Stimulated activated CD4-positive, alpha-beta T cell treated with anti-CD3 and anti-CD28 coated beads, TNF-alpha, amount 100 ng/mL, for 4 hours (primary cell): ENCODE measurements at places on chromosomes 1 and 21.

DNA sequence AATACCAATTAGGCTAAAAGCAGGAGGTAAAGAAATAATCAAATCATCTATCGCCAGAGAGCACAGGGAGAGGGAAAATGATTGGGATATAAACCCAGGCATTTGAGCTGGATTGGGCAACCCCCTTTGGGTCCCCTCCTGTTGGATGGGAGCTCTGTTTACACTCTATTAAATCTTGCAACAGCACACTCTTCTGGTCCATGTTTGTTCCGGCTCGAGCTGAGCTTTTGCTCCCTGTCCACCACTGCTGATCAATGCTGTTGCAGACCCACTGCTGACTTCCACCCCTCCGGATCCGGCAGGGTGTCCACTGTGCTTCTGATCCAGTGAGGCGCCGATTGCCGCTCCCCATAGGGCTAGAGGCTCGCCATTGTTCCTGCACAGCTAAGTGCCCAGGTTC is 493.8 kb downstream of the MATN1 start:
- no peak for DNase-seq

DNA sequence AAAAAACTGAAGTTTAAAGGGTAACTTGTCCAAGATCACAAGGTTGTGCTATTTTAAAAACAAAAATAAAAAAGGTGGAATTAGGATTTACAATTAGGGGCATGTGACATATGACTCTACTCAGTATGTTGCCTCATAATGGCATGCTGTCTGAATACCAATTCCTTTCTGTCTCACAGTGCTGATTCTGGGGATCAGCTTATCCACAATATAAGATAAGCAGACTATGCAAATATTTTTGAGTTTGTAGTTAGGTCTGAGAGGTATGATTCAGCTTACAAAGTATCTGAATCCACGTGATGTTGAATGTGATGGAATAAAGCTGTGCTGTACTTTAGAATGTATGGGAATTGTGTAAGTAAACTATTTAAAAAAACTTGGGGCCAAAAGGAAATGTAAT is 216.6 kb downstream of the HHIPL2 start:
- DNase-seq, result no peak

- no peak for DNase-seq
Observed at GRCh38 chr1:115467196-115467595, 129.1 kb upstream of the NGF start.

- DNase-seq, result no peak
Observed at GRCh38 chr1:212628046-212628445, 19.5 kb downstream of the ATF3 start.

- no peak for DNase-seq
Observed at GRCh38 chr1:177023726-177024125, 140.8 kb downstream of the ASTN1 start.

GRCh38 chr1:30253361-30253760 is 470.0 kb downstream of the MATN1 start:
- no peak for DNase-seq

- no peak for DNase-seq
Observed at GRCh38 chr1:208528578-208529240, 284.5 kb upstream of the PLXNA2 start.

GRCh38 chr21:43307677-43308070 is 119.3 kb downstream of the SIK1 start:
- DNase-seq, result no peak

- DNase-seq, result no peak
Observed at GRCh38 chr1:155134322-155134721, 1.3 kb upstream of the SLC50A1 start.

GRCh38 chr21:37799211-37800056 is 116.8 kb downstream of the KCNJ6 start:
- no peak for DNase-seq

- no peak for DNase-seq
Observed at GRCh38 chr1:40898431-40898901, 36.3 kb upstream of the CITED4 start.

- no peak for DNase-seq
Observed at GRCh38 chr1:206970446-206970845, at the start of gene FCAMR. Gene FCAMR (minus strand): TSS chr1:206970460. CDS start chr1:206970125, 335 bp downstream.

DNA sequence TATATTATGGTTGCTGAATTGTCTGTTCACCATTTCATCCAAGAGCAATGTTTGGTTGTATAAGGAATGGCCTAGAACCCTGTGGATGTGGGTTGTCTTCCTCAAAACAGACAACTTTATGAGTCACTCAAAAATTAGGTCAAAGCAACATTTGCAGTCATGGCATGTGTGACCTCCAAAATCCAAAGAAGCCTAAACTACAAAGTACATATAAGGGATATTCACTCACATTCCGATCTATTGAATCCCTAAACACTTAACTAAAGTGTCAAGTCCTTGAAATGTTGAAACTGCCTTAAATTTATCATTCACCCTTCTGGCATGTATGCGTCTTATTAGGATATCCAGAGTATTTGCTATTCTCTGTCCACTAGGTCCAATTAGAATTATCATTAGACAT is 491.5 kb downstream of the NUF2 start:
- DNase-seq, result no peak

GRCh38 chr21:30349572-30349971 is 1.2 kb upstream of the KRTAP23-1 start:
- no peak for DNase-seq

GRCh38 chr1:37255136-37255795 is 219.1 kb upstream of the ZC3H12A start:
- DNase-seq, result no peak

DNA sequence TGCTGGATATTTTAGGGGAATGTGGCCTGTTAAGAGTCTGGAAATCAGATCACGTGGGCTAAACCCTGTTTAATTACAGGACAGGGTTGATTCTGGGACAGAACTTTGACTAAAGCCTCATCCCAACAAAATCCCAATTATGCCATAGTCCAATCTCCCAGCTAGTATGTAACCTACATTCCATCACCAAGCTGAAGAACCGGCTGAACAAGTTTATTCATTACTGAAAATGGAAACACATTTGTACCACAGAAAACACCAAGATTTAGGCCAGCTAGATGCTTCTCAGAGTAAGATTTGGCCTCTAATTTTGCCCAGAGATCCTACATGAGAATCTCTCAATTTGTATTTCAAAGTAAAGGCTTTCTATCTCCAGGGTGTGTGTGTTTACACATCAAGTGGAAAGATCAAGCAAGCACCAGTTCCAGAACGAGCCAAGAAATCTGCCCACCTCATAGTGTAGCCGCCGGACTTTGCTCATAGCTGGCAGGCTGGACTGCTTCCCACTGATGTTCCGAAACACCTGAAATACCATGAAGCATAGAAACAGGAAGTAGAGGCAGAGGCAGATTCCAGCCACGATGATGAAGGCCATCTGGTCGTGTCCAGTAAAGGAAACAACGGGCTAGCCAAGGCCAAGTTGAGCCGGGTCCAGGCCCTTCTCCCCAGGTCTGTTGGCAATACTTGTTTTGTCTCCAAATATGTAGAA is 86.8 kb downstream of the WLS start:
- no peak for DNase-seq

GRCh38 chr1:202291001-202291400 is 50.7 kb downstream of the UBE2T start:
- no peak for DNase-seq

GRCh38 chr1:202245391-202245790 is 51.8 kb downstream of the LGR6 start:
- DNase-seq, result no peak

DNA sequence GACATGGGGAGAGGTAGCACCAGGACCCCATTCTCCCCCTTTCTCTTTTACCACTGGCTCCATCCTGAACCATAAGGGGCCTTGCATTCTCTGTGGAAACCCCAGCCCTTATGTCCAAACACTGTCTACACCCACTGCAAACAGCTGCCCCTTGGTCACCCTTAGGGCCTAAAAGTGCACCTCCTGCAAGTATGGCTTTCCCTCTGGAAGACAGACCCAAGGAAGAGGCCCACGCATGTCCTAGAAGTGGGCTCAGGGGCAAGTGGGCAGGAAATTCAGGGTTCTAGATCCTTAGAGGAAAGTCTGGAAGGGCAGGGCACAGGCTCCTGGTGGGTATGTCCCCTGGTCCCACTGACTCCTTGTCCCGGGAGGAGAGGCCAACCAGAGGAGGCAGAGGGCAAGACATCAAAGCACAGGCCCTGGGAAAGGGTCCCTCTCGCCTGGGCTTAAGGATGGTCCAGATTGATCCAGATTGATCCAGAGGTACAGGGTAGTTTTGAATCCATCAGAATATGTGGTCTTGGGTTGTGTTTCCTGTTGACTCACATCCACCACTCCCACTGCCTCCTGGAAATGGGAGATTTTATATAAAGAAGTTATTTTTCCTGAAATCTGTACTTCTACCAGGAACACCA is 150.9 kb downstream of the GRIK3 start:
- DNase-seq, result no peak

GRCh38 chr1:165306543-165307434 is 49.7 kb downstream of the LMX1A start:
- DNase-seq, result no peak

DNA sequence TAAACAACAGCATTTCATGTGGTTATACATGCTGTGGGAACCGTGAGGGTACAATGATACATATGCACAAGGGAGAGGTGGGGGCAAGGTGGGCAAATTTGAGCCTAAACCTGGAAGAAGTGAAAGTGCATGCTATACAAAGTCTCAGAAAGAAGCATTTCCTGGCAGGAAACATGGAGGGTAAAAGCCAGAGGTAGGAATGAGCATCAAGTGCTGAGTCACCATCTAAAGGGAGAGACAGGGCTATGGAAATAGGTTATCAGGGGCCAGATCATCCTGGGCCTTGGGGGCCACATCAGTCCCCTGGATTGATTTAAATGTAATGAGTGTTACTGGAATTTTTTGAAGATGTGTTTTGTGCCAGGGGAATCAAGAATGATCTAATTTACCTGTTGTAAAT is 60.1 kb upstream of the DAB1 start:
- DNase-seq, result no peak

DNA sequence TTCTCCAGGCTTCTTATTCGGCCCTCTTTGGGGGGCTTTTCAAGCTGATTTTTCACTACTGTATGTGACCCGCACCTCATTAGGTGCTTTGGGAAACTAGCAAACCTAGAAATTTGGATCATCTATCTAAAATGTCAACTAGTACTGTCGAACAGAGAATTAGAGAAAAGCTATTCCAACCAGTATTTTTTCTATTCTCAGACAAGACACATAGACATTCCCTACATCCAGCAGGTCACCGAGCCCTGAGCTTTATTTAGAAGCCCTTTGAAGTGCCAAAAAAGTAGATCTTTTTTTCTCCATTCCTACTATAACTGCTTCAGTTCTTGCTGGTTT is 310 bp upstream of the SSR2 start:
- DNase-seq, result no peak

- DNase-seq, result no peak
Observed at GRCh38 chr21:43867332-43867703, 2.3 kb downstream of the AGPAT3 start.

DNA sequence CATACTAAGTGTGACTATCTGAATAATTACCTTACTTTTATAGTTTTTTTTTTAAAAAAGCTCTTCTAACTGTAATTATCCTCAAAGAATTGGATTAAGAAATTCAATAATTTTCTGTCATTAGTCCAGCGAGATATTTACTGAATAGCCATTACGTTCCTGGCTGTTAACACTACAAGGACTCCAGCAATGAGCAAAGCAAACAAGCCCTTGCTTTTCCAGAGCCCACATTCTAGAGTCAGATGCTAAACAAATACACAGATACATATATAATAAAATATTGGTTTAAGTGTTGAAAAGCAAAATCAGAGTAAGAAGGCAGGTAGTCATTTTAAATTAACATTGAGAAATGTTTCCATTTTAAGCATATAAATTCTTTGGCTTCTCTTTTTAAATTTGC is 118.4 kb downstream of the ATF6 start:
- no peak for DNase-seq

DNA sequence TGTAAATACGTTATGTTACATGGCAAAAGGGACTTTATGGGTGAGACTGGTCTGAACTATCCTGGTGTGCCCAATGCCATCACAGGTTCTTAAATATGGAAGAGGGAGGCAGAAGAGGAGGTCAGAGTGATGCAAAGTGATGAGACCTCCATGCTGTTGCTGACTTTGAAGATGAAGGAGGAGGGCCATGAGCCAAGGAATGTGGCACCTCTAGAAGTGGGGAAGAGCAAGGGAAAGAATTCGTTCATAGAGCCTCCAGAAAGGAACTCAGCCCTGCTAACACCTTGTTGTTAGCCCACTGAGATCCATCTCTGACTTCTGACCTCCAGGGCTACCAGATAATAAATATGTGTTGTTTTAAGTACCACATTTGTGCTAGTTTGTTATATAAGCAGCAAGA is 462.0 kb downstream of the RPS6KC1 start:
- DNase-seq, result no peak

DNA sequence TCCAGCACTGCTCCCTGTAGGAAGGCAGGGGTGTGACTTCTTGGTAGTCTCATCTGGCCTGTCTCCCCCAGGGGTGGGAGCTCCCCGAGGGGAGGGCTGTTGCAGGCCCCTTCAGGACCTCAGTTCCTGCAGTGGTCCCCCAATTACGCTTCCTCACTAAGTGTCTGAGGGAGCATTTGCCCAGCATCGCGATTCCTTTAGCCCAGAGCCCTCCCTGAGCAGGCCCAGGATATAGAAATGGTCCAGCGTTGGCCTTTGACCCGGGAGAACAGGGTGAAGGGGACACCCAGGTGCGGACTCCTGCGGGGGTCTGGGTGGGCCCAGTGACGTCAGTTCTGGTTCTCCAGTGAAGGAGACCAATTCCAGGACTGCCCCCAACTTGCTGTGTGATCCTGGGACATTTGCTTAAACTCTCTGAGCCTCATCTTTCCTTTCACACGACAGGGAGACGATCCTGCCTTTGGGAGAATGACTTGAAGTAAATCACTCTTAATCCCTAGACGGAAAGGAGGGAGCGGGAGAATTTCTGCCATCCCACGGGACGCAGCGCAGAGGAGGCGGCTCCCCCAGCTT is 32.6 kb upstream of the BTG2 start:
- DNase-seq, result no peak

DNA sequence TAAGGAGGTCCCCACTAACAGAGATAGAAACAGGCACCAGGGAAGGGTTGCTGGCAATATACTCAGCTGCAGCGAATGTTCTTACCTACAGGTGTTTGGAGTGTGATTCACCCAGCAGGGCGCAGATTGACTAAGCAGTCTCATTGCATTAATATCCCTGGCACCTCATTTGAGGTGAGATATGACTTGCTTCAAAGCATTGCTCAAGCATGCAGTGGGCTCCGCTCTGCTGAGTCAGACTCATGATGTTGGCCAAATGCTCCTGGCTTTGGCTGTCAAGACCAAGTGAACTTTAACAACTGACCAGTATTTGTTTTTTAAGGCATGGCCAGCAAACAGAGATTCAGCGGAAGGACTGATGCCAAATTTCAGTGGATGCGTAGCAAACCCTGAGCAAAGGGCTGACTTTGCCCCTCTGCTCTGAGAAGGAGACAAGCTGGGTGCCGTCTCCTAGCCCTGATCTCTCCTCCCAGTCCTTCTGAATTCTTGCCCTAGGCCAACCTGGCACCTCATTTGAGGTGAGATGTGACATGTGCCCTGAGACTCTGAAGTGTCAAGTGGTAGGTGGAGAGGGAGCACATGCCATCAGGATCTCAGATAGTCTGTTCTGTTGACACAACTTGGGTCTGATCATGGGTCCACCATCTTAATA is 187.1 kb upstream of the COA6 start:
- DNase-seq, result no peak
